ENCODE measurements at places on chromosomes 1 and 21. TPM values are rescaled to one million over a fixed set of nuclear protein-coding genes. Genes with fewer than 3 reads are reported as not detected.

DNA sequence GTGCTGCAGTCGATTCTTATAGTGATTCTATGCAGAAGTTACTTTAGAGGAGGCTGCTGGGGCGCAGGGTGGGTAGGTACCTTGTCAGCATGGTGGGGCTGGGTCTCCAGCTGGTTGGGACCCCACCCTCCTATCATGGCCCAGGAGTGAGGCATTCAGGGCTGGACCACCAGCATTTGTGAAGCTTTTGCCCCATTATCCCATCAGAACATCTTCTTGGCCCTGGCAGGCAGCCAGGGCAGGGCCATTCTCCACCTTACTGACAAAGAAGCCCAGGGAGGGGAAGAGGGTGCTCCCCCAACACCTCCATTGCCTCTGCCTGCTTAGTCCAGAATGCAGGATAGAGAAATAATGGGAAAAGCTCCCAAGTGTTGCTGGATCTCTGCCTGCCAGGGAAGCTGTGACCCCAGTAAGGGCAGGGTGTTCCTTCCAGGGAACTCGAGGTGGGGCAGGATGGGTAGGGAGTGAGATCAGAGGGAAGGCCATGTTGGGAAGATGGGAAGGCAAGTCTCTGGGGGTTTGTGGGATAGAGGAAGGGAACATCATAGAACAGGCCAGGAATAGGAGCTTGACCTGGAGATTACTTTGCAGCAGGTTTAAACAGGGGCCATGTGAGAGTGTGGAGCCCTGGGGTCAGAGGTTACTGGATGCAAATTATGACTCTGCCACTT lies 16.2 kb upstream of the SLC2A1 start:
- DNase-seq, result no peak

GRCh38 chr21:42160111-42160721 lies 58.7 kb upstream of the ABCG1 start:
- DNase-seq, result no peak

DNA sequence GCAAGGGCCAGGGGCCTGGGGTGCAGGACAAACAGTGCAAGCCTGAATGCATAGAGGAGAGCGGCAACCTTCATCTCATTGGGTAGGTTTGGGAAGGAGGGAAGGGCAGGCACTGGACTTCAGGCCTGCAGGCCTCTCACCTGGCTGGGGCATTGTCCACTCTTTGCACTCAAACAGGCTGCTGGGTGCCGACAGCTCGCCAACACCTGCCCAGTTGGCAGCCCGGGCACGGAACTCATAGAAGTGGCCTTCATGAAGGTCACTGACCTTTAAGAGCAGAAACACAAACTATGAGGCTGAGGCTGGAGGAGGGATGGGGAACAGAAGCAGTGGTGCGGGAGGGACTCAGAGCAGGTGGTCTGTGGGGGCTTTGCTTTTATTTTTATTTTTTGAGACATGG lies 30.7 kb downstream of the MYOM3 start:
- DNase-seq, result peak; percentile 79

Gene KCNK1
- total RNA-seq, result 2.2 TPM

GRCh38 chr1:240152611-240153297 lies 61.1 kb downstream of the FMN2 start:
- no peak for DNase-seq

DNA sequence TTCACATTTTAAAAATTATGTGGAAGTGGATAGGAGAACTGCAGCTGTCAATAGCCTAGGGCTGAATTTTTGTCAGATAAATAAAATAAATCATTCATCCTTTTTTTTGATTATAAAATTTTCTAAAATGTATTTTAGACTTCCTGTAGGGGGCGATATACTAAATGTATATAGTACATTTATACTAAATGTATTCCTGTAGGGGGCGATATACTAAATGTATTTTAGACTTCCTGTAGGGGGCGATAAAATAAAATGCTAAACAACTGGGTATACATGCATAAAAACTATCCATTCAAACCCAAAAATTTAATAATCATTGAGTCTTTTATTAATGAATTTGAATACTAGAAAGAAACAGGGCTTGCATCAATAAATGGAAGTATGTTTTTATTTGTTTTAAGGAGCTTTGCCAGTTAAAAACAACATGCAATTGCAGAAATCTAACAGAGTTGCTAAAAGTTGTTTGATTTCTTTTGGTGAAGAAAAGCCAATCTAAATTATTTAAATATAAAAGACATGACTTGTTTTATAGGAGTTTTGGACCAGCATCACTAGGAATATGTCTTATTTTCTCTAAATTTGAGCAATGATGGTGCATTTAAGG lies 31.4 kb downstream of the CLCA1 start:
- DNase-seq, result no peak

Gene TNFRSF14
- total RNA-seq, result 40.5 TPM

GRCh38 chr1:9593492-9594465 lies 5.1 kb downstream of the TMEM201 start:
- peak; percentile 59 for DNase-seq

DNA sequence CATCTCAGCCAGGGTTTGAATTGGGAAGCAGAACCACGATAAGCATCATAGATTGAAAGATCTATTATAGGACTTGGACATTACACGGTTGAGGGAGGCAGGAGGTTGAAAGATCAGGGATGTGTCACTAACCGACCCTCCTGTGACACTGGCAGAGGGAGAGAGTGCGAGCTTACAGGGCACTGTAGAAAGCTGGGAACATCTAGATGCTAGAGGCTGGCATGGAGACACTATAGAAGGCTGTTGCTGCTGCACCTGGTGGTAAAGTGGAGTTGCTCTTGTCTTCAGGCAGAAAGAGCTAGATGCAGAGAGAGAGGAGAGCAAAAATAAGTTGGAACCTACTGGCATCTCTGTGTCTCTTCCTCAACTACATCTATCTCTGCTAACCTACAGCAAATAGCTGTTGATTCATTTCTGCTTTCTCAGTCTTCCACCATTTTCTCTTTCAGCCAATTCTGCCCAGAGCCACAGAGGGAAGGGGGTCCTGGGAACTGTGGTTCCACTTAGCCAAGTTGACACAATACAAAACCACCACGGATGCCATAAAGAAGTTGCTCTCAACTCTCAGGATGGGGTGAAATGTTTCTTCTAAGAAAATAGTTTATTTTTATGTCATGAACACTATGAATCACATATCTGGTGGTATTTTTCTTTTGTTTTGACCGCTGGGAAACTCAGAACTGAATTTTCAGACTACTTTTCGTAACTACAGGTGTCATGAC lies 155.9 kb downstream of the ZNF281 start:
- DNase-seq, result no peak

DNA sequence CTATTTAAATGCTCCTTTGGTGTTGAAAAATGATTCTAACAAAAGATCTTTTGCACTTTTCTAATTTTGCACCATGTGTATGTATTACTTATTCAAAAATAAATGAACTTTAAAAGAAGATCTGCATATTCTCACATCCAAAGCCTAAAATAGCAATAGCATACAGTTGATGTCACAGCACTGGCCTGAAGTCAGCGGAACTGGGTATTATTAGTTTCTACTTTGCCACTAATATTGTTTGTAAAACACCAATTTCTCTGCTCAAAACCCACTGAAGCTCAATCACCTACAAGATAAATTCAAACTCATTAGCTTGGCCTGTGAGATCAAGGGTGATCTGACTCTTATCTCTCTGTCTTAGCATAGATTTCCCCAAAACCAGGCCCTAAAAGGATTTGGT lies 34.5 kb upstream of the BCAR3 start:
- DNase-seq, result no peak

DNA sequence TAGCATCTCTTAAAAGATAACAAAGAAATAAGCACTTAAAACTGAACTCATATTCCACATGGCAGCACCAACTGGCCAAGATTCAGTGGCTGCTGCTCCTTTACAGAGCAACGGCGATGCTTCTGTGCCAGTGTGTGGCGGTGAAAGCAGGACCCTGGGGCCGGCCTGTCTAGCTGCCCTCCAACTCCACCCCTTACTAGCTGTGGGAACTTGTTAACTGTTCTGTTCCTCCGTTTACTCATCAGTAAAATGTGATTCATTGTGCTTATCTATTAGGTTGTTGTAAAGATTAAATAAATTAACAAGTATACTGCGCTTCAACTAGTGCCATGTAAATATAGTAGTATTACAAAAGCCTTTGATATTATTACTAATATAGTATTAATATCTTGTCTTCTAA lies 133.2 kb downstream of the GDAP2 start:
- DNase-seq, result no peak

- no peak for DNase-seq
Observed at GRCh38 chr1:241934866-241935265, 22.7 kb upstream of the BECN2 start.

- DNase-seq, result no peak
Observed at GRCh38 chr1:67211589-67212563, 45.6 kb downstream of the IL23R start.

Gene PROK1
- total RNA-seq, result not detected

GRCh38 chr1:155761736-155762405 lies 73.0 kb downstream of the DAP3 start:
- DNase-seq, result no peak

GRCh38 chr1:192311281-192311680 lies 5.5 kb upstream of the RGS21 start:
- no peak for DNase-seq

DNA sequence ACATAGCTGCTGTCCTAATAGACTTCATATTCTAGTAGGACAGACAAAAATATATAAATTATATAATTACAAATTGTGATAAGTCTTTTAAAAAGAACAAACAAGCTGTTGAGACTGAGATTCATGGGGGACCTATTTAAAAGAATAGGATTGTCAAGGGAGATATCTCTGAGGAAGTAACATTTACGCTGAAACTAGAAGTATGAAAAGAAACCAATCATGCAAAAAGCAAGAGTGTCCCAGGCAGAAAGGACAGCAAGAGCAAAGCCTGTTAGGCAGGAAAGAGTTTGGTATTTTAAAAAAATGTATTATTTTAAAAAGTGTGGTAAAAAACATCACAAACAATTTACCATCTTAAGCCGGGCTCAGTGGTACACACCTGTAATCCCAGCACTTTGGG lies 9.1 kb upstream of the METTL13 start:
- DNase-seq, result no peak

GRCh38 chr1:76864383-76864782 lies 2.9 kb upstream of the ST6GALNAC5 start:
- no peak for DNase-seq

GRCh38 chr1:153805886-153806719 lies 30.9 kb downstream of the SLC27A3 start:
- DNase-seq, result no peak

- DNase-seq, result no peak
Observed at GRCh38 chr1:32549616-32550015, 10.4 kb downstream of the ZBTB8A start.

DNA sequence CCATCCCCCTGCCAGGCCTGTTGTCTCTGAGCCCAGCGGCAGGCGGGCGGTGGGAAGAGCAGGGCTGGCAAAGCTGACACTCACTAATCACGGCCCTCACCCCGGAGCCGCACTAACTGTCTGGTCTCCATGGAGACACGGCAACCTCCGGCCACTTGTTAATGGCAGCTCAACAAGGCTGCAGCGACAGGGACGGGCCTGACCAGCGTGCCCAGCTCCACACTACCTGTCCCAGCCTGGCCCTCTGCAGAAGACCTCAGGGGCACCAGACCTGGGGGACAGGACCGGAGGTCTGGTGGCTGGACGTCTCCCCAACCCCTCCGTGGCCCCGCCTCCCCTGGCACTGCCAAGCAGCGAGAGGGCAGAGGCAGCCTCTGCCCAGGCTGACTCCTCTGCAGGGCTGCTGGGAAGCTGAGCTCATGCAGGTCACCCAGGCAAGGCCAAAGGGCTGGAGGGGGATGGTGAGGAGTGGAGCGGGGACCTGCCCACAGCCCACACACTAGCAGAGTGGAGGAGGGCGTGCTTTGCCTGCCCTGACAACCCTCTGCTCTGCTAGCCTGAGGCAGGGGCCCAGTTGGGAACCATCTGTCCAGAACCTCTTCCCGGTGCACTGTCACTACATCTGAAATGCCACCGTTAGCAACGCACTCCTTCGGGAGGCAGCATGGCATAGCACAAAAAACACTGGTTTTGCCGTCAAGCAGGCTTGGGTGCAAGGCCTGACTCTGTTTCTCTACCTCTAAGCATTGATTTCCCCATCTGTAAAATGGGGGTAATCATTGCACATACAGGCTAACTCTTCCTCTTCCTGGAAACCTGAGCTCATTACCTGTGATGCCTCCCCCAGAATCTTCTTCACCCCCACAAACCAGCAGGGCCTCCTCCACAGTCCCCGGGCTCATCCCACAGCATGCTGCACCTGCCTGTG lies 29.6 kb upstream of the WASF2 start:
- peak; percentile 90 for DNase-seq

Gene C1orf74
- 1.0 TPM for total RNA-seq

Gene CIART
- total RNA-seq, result 2.2 TPM

GRCh38 chr21:33373451-33373850 lies 29.8 kb upstream of the IFNGR2 start:
- DNase-seq, result no peak

DNA sequence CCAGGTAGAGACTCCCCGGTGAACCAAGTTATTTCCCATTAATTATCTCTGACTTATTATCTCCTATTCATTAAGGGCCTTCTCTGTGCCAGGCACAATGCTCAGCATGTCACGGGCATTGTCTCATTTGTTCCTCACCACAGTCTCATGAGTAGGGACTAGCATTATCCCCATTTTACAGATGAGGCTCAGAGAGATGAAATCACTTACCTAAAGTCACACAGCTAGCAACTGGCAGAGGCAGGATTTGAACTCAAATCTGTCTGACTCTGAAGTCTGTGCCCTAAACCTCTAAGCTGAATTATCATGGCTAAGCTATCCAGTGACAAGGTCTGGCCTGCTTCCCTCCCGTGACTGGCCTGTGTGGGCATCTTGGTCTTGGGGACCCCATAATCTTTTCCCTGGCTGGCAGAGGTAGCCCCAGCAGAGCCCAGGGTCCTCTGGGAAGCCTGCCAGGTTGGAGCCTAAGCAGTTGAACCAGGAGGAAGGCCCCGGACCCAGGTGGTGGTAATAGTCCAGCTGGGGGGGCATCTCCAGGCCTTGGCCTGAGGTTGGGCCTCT lies 4.5 kb downstream of the MAP7D1 start:
- no peak for DNase-seq

- no peak for DNase-seq
Observed at GRCh38 chr1:92481599-92481925, 5.2 kb downstream of the GFI1 start.

Gene S1PR1
- 9.3 TPM for total RNA-seq
